ENCODE measurements at places on chromosomes 2 and 18. TPM values are rescaled to one million over a fixed set of nuclear protein-coding genes. Genes with fewer than 3 reads are reported as not detected.

C2orf15 gene
- 16.9 TPM for total RNA-seq

AQP12A gene
- not detected for total RNA-seq

DAPL1 gene
- not detected for total RNA-seq

LYG2 gene
- not detected for total RNA-seq

RANBP2 gene
- 47.5 TPM for total RNA-seq

BMP10 gene
- total RNA-seq, result not detected

SAG gene
- total RNA-seq, result not detected

LMAN2L gene
- 13.2 TPM for total RNA-seq

SP9 gene
- total RNA-seq, result not detected

GREB1L gene
- total RNA-seq, result 6.0 TPM

DNA sequence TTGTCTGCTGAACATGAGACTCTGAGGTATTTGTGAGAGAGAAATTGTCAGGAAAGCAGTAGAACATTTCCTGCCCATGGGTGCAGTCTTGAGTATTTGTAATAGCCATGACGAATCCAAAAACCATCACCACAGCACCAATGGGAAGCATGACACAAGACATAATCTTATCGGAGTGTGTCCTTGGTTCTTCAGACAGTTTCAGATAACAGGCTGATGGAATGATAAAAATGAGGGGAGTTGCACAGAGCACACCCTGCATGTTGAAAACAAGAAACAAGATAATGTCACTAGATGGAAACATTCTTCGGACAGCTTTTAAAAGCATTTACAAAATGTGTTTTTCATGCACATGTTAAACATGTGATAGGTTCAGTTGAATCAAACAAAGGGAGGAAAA is 56.9 kb downstream of the SLC38A11 start:
- DNase-seq, result no peak

DNA sequence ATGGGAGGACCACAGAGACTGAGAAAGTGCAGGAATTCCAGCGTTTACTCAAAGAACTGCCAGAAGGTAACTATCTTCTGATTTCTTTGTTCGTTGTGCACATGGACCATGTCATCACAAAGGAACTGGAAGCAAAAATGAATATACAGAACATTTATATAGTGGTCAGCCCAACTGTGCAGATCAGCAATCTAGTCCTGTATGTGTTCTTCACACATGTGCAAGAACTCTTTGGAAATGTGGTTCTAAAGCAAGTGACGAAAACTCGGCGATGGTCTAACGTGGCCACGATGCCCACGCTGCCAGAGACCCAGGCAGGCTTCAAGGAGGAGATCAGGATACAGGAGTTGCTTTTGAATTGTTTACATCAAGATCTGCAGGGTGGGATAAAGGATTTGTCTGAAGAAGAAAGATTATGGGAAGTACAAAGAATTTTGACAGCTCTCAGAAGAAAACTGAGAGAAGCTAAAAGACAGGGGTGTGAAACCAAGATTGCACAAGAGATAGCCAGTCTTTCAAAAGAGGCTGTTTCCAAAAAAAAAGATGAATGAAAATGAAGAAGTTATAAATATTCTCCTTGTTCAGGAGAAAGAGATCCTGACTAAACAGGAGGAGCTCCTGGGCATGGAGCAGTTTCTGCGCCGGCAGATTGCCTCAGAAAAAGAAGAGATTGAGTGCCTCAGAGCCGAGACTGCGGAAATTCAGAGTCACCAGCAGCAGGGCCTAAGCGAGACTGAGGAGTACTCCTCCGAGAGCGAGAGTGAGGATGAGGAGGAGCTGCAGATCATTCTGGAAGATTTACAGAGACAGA is 8.3 kb upstream of the CHST10 start:
- no peak for DNase-seq

DNA sequence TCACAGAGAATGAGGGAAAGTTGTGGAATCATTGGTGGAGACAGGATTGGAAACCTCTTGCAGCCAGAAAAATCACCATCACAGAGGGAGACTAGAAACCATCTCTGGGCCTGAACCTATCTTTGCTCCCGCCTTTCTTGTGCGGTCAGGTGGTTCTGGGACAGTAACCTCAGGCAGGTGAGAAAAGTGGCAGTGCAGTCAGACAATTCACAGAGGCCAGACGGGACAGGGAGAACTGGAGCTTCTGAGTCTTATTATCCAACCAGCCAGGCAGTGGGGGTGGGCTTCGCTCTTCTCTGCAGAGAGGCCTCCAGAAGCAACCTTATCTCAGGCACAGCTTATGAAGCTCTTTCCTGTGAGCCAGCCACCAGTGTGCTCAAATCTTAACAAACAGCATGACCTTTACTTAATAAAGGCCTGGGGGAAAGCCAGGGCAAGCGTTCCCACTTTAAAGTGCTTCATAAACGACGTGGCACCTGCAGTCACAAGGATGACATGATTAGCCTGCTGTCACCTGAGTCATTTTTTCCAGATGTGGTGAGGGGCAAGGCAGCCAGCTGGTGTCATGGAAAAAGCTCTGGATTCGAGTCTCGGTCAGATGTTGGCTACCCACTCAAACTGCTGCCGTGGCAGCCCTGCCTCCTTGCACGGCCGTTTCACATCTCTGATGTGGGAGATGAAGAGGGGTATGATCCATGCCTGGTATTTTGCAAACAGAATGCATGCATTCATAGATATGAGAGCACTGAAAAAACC is 109.7 kb downstream of the B3GNT2 start:
- DNase-seq, result peak; percentile 60

DNA sequence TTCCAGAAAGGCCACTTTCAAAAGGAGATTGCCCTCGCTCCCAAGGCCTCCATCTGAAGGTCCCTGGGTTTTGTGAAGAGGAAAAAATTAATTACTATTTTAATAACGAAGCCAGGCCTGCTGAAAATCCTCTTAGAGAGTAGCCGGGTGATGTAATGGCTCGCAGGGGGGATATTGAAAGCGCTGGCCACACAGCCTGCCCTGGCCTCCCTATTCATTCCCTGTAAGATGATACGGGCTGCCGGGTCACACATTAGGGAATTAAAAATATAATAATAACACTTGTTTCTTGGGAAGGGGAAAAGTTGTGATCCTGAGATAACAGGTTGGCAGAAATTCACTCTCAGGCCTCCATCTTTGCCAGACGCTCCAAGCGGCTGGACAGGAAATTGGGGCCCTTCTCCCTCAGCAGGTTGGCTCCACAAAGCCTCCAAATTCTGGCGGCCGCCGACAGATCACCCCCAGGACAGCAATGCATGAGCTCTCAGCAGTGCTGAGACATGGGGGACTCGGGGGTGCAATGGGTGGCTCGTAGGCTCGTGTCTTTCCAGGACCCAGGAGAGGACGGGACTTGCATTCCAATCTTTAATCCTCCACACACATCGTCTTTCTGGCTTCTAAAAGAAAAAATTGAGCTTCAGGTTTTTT is 299.9 kb upstream of the SALL3 start:
- DNase-seq, result no peak

GRCh38 chr2:119064567-119064966 is 94.0 kb downstream of the C1QL2 start:
- DNase-seq, result no peak

- no peak for DNase-seq
Observed at GRCh38 chr2:226057365-226057764, 657.9 kb downstream of the NYAP2 start.

DNA sequence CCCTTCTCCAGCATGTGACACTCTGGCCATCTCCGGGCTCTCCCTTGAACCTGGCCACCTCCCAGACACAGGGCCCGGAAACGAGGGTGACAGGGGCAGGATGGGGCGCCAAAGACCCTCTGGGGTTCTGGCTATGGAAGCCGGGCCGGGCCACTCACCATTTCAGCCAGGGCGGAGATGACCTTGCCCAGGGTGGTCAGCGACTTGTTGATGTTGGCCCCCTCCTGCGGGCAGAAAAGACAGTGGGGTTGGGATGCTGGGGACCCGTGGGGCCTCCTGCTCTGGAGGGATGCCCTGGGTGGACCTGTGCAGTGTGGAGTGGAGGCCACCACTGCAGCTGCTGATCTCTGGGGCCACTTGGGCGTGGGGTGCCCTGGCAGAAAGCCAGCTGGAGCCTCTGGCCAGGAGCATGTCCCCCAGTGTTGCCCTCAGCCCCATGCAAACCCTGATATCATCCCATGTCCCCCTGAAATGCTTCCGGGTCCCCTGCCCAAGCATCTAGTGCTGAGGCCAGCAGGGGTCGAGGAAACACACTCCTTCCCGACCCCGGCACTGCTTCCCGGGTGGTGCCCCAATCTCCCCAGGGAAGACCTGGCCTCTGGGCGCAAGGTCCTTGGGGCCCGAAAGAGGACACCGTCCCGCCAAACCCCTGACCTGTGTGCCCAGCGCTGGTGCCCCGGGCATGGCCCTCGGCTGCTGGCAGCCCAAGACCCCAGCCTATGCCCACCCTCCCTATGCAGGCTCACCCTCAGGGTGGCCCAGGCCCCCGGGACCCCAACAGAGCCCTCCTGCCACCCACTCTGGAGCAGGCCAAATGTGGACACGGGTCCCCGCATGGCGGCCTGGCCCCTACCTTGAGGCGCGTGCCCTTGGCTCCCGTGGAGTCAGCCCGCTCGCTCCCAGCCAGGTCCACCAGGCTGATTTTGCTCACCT is 36.9 kb downstream of the KIF1A start:
- DNase-seq, result no peak

GRCh38 chr2:159064446-159065301 is 96.2 kb downstream of the TANC1 start:
- peak; percentile 49 for DNase-seq

- no peak for DNase-seq
Observed at GRCh38 chr2:44547718-44548117, 186.0 kb downstream of the CAMKMT start.

GRCh38 chr18:62588217-62588616 is 65.4 kb downstream of the ZCCHC2 start:
- peak; percentile 32 for DNase-seq

- no peak for DNase-seq
Observed at GRCh38 chr2:235721625-235722024, 227.8 kb downstream of the AGAP1 start.

DNA sequence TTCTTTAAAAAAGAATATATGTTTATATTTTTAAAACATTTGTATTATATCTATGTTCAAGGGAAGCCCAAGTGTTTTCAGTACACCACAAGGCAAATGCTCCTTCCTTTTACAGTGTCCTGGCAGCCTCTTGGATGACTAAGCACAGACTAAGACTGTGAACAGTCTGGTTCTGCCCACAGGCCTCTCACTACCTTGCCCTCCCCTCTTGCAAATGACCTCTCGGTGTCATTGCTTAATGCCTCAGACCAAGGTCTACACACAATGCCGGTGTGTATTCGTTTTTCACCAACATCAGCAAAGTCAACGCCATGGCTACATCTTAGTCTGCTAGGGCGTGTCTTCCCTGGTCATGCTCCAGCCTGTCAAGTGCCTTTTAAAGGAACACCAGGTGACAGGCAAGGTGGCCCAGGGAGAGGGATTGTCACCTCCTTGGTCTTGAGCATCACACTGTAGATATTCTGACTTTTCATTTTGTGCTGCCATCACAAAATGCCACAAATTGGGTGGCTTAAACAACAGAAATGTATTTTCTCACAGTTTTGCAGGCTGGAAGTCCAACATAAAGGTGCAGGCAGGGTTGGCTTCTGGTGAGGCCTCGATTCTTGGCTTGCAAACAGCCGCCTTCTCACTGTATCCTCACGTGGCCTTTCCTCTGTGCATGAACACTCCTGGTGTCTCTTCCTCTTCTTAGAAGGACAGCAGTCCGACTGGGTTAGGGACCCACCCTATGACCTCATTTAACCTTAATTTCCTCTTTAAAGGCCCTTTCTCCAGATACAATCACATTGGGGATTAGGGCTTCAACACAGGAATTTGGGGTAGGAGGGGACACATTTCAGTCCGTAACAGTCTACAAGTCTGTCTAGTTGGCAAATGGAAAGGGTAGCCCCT is 266.5 kb downstream of the KLHL29 start:
- peak; percentile 23 for DNase-seq

- peak; percentile 36 for DNase-seq
Observed at GRCh38 chr2:138922973-138923563, 142.9 kb upstream of the NXPH2 start.

GRCh38 chr18:39555496-39555895 is 1989.9 kb upstream of the CELF4 start:
- DNase-seq, result no peak

DNA sequence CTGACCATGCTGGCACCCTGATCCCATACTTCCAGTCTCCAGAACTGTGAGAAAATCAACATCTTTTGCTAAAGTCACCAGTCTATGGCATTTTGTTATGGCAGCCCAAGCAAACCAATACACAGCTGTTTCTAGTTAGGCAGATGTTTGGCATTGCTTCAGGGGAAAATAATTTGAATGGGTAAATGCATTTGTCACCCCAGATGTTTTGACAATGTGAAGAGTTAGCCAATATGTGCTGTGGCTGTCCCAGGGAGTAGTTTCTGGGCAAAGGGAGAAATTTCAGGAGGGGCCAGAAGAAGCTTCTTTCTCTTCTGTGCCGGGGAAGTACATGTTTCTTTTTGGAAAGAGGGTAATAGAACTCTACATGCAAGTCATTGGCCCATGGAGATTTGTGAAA is 619.0 kb downstream of the SLC4A3 start:
- no peak for DNase-seq

DNA sequence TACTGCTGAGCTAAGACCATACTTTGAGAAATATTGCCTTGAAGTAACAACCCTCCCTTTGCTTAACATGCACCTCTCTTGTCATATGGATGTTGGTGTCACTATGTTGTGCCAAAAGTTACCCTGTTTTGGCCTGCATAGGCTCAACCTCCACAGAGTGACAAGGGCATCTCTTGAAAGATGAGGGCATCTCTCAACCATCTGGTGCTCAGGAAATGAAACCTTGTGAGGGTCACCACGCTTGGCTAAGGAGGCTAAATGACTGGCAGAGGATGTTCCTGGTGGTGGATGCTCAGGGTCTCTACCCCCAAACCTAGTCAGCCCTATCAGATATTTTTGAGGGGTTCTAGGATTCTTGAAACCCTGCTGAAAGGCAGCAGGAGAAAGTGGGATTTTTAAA is 2.3 kb downstream of the LHCGR start:
- DNase-seq, result no peak

DNA sequence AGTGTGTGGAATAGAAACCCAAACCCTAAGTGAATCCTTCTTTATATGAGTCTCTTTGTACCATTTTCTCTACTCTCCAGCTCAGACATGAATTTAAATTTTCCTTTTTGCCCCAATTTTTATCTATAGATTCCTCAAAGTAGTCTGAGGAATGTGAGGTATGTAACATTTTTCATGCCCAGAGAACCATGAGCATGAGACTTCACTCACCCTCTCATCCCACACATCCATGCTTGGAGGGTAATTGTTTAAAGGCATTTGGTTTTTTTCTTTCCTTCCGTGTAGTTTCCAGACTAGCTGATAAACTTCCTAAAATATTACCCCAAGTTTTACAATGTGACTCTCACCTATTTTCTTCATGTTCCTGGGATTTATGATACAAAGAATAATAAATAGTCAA is 2056.8 kb upstream of the CELF4 start:
- no peak for DNase-seq

- no peak for DNase-seq
Observed at GRCh38 chr2:53777134-53777533, 9.5 kb downstream of the CHAC2 start.

GRCh38 chr18:35045121-35045520 is 3.9 kb downstream of the MAPRE2 start:
- no peak for DNase-seq

DNA sequence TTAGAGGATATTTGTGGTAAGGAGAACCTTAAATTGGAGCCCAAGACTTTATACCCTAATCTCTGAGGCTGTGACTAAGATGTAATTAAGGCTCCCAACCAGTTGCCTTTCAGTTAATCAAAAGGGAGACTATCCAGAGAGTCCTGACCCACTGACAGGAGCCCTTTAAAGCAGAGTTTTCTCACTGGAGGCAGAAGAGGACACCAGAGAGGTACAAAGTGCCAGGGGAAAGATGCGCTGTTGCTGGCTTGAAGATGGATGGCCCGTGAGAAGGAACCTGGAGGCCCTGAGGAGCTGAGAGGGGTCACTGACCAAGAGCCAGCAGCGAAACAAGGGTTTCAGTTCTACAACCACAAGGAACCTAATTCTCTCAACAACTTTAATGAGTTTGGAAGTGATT is 137.3 kb downstream of the TMEM131 start:
- DNase-seq, result no peak

Measured in PC-9 (cell line).